Mucosa of gallbladder (tissue), 1 donor: ENCODE measurements at places on chromosomes 13 and 19.

DNA sequence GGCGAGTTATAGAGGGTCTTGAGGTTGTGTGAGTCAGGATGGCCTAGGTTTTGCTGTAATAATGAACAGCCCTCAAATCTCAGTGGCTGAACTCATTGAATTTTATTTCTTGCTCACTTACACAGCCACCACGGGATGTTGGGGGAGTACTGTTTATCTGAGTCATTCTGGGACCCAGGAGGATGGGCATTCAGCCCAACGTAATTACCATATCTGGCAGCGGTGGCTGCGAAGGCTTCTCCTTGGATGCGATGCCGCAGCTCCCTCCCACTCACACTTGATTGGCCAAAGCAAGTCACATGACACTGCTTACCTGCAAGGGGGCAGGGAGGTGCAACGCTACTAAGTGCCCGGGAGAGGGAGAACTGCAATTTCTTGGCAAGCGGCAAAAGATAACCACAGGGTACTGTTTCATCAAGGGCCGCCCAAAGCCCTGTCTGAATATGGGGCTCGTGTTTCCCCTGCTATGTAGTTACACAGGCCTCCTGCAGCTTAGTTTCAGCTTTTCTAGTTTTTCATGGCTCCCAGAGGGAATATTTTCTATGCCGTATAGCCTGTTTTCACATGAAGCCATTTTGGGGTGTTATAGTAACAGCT lies 19.9 kb downstream of the ZSWIM9 start:
- no peak for DNase-seq

- no peak for DNase-seq
Measured at GRCh38 chr19:11067356-11068113, 21.7 kb upstream of the LDLR start.

DNA sequence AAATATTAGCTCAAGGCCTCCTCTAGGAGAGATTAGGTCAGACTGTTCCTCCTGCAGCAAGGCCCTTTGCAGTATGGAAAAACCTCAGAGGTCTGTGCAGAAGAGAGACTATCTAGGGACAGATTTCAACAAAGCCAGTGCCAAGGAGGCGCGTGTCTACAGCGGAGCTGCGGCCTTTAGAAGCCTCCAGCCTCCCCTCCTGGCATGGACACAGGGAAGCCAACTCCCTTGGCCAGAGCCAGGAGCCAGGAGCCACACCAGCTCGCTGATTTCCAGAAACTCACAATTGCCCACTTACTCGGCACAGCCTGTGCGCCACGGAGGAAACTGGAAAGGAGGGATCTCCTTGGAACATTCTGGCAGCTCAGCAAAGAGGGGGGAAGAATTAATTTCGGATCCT lies 63.4 kb downstream of the INSR start:
- peak; percentile 40 for DNase-seq

DNA sequence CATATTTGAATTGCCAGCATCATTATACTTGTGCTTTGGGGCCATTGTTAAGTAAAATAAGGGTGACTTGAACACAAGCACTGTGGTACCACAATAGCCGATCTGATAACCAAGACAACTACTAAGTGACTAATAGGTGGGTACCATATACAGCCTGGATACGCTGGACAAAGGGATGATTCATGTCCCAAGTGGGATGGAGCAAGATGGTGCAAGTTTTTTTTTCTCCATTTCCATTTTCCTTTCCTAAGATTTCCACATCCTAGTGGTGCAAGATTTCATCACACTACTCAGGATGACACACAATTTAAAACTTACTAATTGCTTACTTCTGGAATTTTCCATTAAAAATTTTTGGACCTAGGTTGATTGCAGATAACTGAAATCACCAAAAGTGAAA lies 15.1 kb downstream of the BRCA2 start:
- no peak for DNase-seq

DNA sequence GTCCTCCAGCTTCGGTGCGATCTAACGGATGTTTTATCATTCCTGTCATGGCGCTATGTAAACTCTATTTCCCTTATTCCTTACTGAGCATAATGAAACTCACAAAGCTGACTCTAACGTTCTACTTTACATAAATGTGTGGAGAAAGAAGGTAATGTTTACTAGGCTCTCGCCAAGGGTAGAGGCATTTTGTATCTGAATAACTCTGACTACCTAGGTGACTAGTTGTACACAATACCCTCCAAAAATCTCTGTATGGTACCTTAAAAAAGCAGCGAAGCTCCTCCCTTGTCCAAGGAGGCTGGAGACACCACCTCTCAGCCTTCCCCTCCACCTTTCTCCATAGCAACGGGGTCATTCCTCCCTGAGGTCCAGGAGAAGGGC lies 316 bp upstream of the ZNF530 start:
- DNase-seq = no peak

DNA sequence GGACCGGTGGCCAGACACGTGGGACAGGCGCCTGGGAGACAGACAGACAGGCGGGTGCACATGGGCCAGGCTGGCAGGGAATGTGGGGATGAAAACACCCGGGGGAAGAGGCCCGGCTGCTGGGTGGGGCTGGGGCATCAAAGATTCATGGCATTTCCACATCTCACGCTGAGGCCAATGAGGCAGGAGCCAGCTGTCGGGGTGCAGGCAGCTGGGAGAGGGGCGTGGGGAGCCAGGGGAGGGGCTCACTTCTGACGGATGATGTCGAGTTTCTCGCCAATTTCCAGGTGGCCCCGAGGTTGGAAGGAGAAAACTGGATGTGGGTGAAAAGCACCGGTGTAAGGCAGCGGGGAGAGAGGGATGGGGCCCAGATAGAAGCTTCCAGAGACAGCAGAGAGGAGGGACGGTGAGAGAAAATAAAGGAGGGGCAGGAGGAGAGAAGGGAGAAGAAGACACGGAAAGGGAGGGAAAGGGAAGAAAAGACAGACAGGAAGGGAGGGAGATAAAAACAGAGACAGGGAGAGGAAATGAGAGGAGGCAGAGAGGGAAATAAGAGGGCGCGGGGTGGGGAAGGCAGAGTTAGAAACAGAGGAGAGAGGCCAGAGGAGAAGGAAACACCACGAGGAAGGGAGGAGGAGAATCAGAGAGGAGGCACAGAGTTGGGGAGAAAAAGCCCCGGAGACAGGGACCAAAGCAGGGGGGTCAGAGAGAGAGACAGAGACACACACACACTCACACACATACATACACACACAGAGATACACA lies 8.0 kb upstream of the CCER2 start:
- no peak for DNase-seq

DNA sequence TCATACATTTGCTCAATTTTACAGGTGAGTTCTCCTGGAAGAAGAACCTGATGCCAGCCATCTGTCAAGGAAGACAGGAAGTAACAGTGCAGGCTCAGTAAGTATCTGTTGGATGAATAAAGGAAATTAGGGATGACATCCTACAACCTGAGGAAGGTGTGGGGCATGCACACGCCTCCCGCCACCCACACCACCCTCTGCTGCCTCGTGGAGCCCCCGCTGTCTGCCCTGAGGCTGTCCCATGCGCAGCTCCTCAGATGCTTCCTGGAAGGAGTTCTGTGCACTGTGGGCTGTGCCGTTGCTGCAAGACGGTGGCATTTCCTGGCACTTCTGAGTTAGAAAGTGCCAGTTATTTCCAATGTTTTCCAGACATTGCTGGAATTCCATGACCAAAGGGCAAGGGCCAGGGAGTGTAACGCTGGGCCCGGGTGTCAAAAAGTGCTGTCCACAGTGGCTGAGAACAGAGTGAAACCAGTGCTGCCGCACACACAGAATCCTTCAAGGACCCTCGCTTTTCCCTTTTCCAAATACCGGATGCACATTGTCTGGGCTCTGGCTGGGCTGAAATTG lies 4.2 kb upstream of the TEX29 start:
- no peak for DNase-seq

DNA sequence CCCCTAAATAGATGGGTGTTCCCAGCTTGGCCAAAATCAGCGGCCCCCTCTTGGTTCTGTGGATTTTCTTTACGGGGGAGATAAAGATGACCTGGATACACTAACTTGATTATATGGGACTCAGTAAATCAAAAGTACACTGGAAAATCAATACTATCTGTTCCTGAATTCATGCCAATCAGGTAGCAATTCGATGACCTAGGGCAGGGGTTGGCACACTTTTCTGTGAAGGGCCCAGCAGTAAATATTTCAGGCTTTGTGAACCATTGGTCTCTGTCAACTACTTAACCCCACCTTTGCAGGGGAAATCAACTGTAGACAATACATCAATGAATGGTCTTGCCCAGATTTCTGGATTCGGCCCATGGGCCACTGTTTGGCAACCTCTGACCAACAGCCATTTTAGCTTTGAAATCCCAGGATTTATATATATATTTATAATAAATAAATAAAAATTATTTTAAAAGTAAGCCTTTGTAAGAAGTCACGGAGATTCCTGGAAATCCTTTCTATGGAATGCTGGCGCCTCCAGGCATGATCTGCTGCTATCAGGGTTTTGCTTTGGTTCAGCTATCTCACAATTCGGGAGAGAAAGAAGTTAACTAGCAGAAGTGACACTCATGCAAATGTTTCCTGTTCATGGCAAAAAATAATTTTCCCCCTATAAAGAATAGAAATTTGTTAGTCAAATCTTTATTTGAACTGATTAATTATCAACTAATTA lies 32.8 kb downstream of the SLC15A1 start:
- DNase-seq = no peak
